ENCODE measurements at places on chromosomes 1 and 21. TPM values are rescaled to one million over a fixed set of nuclear protein-coding genes. Genes with fewer than 3 reads are reported as not detected.
A peak's percentile ranks its signal among the peaks of the same experiment; 100 is the strongest.

- H3K36me3 ChIP-seq: no peaks in the 10 kb centered on the region
- H3K4me3 ChIP-seq: no peak overlapping the region
- H3K27me3 ChIP-seq: no peaks in the 10 kb centered on the region
- H3K4me1 ChIP-seq: peaks cover 25% of the 10 kb centered on the region
- DNase-seq: no peak
Measured at GRCh38 chr1:86776108-86776507, 71.7 kb downstream of the SH3GLB1 start.

DNA sequence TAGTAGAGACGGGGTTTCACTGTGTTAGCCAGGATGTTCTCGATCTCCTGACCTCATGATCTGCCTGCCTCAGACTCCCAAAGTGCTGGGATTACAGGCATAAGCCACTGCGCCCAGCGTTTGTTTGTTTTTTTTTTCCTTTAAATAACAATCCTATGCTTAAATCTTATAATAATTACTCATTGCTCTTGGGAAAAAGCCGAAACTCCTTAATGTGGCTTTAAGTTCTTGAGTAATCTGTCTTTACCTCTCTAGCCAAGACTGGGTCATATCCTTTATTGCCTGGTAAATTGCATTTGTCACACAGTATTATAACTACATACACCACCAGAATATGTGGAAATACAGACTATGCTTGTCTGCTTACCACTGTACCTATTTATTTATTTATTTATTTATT is 97.1 kb downstream of the MACF1 start:
- H3K27ac ChIP-seq: no peak overlapping the region
- peaks cover 43% of the 10 kb centered on the region for H3K36me3 ChIP-seq
- no peak overlapping the region for H3K4me3 ChIP-seq
- H3K4me1 ChIP-seq: no peaks in the 10 kb centered on the region
- no peaks in the 10 kb centered on the region for H3K27me3 ChIP-seq

DNA sequence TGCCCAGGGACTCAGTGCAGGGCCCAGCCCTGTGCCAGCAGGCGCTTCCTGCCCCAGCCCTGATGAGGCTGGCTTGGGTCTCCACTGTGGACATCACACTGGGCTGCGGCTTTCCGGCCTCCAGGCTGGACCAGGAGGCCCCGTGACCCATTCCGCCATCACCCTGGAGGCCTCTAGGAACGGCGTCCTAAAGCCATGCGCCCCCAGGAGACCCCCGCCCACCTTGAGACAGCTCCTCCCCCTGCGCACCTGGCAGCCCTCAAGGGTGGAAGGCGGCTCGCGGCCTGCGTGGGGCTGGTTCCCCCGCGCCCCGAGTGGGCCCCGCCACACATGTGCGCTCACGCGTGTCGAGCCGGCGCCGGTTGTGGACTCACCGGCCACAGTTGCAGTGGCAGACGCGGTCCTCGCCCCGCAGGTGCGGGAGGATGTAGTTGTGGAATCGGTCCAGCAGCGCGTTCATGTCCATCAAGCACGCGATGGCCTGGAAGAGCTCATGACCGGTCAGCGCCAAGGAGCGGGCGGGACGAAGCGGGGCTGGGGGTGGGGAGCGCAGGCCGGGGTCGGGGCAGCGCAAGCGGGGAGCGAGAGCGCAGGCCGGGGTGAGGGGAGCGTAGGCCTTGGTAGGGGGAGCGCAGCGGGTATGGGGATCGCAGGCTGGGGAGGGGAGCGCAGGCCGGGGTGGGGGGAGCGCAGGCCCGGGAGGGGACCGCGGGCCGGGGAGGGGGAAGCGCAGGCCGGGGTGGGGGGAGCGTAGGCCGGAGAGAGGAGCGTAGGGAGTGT is 924 bp downstream of the TMEM240 start:
- no peaks in the 10 kb centered on the region for H3K27me3 ChIP-seq
- no peaks in the 10 kb centered on the region for H3K4me1 ChIP-seq
- DNase-seq: no peak
- peak overlapping the region; percentile 63 for H3K4me3 ChIP-seq
- H3K27ac ChIP-seq: no peak overlapping the region

- DNase-seq: no peak
- H3K27ac ChIP-seq: peak overlapping the region; percentile 72
- H3K4me1 ChIP-seq: peaks cover 30% of the 10 kb centered on the region
- peak overlapping the region; percentile 31 for H3K4me3 ChIP-seq
- H3K36me3 ChIP-seq: no peaks in the 10 kb centered on the region
Measured at GRCh38 chr1:110726755-110727154, 52.0 kb upstream of the KCNA3 start.

POMGNT1 gene
- total RNA-seq: 28.1 TPM

GRCh38 chr1:12340544-12340930 is 110.7 kb downstream of the VPS13D start:
- peaks cover 54% of the 10 kb centered on the region for H3K4me1 ChIP-seq
- H3K36me3 ChIP-seq: peaks cover 38% of the 10 kb centered on the region
- no peak overlapping the region for H3K4me3 ChIP-seq
- no peak overlapping the region for H3K27ac ChIP-seq

- H3K27ac ChIP-seq: no peak overlapping the region
- H3K4me1 ChIP-seq: peaks cover 24% of the 10 kb centered on the region
- peak; percentile 81 for DNase-seq
- H3K36me3 ChIP-seq: peaks cover 7% of the 10 kb centered on the region
- no peak overlapping the region for H3K4me3 ChIP-seq
Measured at GRCh38 chr1:109490029-109490933, 3.6 kb upstream of the CYB561D1 start.

GPR61 gene
- total RNA-seq: not detected

DNA sequence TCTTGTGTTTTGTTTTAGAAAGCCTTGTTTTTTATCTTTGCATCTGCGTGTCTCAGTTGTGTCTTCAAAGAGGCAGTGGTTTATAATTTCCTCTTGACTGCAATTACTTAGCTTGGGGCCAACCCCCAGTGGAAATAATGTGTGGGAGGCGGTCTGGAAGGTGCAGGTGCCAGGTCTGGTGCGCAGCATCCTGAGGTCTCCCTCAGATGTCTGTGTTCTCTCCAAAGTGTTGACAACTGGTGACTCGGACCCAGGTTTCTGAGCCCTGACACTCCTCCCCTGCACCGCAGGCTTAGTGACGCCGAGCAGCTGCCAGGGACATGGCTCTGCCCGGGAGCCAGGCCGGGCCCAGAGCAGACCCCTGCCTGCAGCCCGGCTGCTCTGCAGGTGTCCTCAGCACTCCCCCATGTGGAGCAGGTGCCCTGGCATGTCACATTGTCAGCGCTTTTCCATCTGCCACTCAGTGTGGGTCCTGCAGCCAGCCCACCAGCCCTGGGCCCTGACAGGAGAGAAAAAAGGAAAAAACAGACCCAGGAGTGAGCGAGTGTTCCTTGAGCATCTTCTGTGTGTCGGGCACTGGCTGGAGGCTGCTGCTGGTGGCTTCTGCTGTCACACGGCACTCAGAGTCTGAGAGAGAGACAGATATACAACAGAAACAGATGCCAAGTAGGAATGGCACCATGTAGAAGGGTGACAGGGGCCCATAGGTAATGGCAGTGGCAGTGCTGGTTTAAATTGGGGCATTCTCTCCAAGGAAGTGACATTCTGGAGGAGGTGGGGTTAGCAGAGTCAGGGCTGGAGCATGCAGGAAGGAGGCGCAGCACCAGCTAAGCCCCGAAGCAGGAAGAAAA is 24.8 kb upstream of the SELENON start:
- peak overlapping the region; percentile 68 for H3K27ac ChIP-seq
- H3K36me3 ChIP-seq: peaks cover 9% of the 10 kb centered on the region
- H3K27me3 ChIP-seq: no peaks in the 10 kb centered on the region
- H3K4me1 ChIP-seq: peaks cover 58% of the 10 kb centered on the region
- peak overlapping the region; percentile 50 for H3K4me3 ChIP-seq

- H3K27ac ChIP-seq: no peak overlapping the region
- H3K4me1 ChIP-seq: peaks cover 12% of the 10 kb centered on the region
- H3K36me3 ChIP-seq: peaks cover 7% of the 10 kb centered on the region
- H3K4me3 ChIP-seq: no peak overlapping the region
- no peaks in the 10 kb centered on the region for H3K27me3 ChIP-seq
Measured at GRCh38 chr1:50873458-50874187, 86.4 kb downstream of the FAF1 start.

GRCh38 chr1:187696073-187696472 is 867.3 kb downstream of the PLA2G4A start:
- no peaks in the 10 kb centered on the region for H3K4me1 ChIP-seq
- H3K27me3 ChIP-seq: no peaks in the 10 kb centered on the region
- no peak overlapping the region for H3K27ac ChIP-seq
- H3K36me3 ChIP-seq: no peaks in the 10 kb centered on the region
- DNase-seq: no peak

DNA sequence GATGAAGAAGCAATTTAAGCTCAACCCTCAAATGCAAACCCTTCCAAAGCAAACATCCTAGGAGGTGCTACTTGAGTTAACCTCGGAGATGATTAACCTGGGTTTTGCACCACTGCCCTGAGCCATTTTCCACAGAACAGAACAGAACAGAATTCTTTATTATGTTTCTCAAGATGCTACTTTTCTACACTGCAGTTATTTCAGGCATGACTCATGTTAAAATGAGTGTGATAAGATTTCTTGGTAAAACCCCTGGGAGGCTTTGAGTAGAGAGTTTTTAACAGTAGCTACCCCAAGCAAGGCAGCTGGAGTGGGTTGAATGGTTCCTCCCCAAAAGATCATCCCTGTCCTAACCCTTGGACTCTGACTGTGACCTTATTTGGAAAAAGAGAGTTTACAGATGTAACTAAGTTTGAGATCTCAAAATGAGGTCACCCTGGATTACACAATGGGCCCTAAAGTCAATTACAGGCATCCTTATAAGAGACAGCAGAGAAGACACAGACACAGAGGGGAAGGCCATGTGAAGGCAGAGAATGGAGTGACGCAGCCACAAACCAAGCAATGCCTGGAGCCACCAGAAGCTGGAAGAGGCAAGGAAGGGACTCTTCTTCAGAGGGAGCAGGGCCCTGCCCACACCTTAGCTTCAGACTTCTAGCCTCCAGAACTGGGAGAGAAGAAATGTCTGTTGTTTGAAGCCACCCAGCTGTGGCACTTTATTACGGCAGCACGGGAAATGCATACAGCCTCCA is 153.4 kb downstream of the ETS2 start:
- no peaks in the 10 kb centered on the region for H3K36me3 ChIP-seq
- H3K27me3 ChIP-seq: no peaks in the 10 kb centered on the region
- no peak overlapping the region for H3K4me3 ChIP-seq
- peak overlapping the region; percentile 66 for H3K27ac ChIP-seq

- H3K36me3 ChIP-seq: peaks cover 6% of the 10 kb centered on the region
- no peak overlapping the region for H3K4me3 ChIP-seq
- H3K4me1 ChIP-seq: no peaks in the 10 kb centered on the region
- H3K27ac ChIP-seq: no peak overlapping the region
- no peak for DNase-seq
Measured at GRCh38 chr1:151098126-151098525, 27.6 kb downstream of the GABPB2 start.

CHI3L2 gene
- total RNA-seq: 10.4 TPM

- peaks cover 5% of the 10 kb centered on the region for H3K27me3 ChIP-seq
- DNase-seq: no peak
- no peaks in the 10 kb centered on the region for H3K36me3 ChIP-seq
- no peak overlapping the region for H3K27ac ChIP-seq
- H3K4me1 ChIP-seq: peaks cover 23% of the 10 kb centered on the region
Measured at GRCh38 chr1:223183268-223183862, 40.3 kb upstream of the TLR5 start.

- no peaks in the 10 kb centered on the region for H3K27me3 ChIP-seq
- H3K4me1 ChIP-seq: no peaks in the 10 kb centered on the region
- no peak overlapping the region for H3K4me3 ChIP-seq
Measured at GRCh38 chr1:174700775-174701174, 253.0 kb downstream of the GPR52 start.

- peaks cover 15% of the 10 kb centered on the region for H3K4me1 ChIP-seq
- peak overlapping the region; percentile 92 for H3K4me3 ChIP-seq
- no peaks in the 10 kb centered on the region for H3K36me3 ChIP-seq
- DNase-seq: no peak
- H3K27ac ChIP-seq: no peak overlapping the region
- H3K27me3 ChIP-seq: no peaks in the 10 kb centered on the region
Measured at GRCh38 chr21:33481314-33481943, 1.7 kb upstream of the TMEM50B start.

DNA sequence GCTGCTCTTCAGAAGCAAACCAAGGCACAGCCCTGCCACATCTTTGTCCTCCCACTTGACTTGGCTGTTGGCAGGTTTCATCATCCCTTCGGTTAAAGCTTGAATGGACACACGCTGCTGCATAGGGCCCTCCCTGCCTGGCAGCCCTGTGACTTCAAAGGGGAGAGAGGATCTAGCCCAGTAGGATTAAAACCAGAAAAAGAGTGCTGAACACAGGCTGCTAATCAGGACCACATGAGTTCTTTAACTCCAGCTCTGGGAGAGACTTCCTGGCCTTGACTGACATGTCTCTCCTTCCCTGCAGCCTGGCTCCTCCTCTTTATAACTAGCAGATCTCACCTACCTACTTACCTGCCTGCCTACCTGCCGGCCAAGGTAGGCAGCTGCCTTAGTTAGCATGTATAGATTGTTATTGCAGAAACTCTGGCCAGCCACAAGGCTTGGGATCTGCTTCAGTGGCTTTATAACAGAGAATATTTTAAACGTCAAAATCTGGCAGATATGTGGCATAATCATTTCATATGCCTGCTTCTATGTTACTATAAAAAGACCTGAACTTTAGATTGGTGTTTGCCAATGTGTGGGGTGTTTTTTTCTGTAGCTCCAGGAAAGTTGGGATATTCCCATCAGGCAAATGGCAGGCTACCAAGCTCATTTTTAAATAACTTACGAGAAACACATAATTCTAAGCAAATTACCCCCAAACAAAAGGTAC is 49.4 kb downstream of the ERG start:
- DNase-seq: no peak
- no peaks in the 10 kb centered on the region for H3K27me3 ChIP-seq
- H3K4me1 ChIP-seq: no peaks in the 10 kb centered on the region
- H3K27ac ChIP-seq: no peak overlapping the region
- no peak overlapping the region for H3K4me3 ChIP-seq
- no peaks in the 10 kb centered on the region for H3K36me3 ChIP-seq

ATP5IF1 gene
- 169 TPM for total RNA-seq

DNA sequence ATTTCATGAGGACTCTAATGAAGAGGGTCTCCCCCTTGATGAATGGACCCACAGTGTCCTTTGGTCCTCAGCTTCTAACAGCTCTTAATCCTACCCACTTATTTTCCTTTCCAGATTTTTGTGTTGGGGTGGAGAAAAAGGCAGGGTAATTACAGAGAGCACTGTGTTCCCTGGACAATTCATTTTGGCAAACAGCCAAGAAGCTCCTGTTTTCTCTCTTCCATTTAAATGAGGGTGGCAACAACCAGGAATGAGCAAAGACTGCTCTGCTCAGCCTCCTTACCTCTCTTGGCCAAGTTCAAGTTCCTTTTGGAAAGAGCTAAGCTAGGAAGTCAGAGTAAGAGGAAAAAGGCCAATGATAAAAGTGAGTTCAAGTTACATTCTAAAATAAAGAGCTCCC is 11.9 kb downstream of the XKR8 start:
- no peaks in the 10 kb centered on the region for H3K27me3 ChIP-seq
- no peak overlapping the region for H3K4me3 ChIP-seq
- no peak for DNase-seq
- H3K27ac ChIP-seq: no peak overlapping the region
- H3K4me1 ChIP-seq: peaks cover 16% of the 10 kb centered on the region

SLC45A1 gene
- total RNA-seq: 0.16 TPM

DNA sequence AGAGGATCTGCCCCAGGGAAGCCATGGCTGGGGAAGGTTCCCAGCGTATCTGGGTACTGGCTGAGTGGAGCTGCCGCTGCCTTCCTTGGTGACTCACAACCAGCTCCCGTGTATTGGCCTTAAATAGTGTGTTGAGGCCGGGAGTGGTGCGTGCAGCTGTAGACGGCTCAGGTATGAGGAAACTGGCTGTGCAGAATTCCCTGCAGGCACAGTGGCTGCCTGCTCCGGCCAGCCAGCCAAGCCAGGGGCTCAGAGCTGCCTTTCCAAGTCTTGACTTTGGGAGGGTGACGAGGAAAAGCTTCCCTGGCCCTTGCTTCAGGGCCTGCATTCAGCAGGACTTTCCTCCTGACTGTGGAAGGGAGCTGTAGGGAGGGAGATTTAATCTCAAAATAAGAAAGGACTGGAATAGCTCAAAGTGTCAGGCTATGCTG is at the start of gene VTCN1:
VTCN1 (minus strand) TSS at position 97 of the 431 bp plus-strand sequence; CDS start at position 25, 72 bp downstream.
- no peak within 1 kb of the TSS for H3K27ac ChIP-seq
- peaks cover 11% of the 10 kb centered on the region for H3K27me3 ChIP-seq
